ENCODE measurements at places on chromosomes 7 and 10.

- peaks cover 2% of the 10 kb centered on the region for H3K4me1 ChIP-seq
- H3K36me3 ChIP-seq: peaks cover 52% of the 10 kb centered on the region
- no peak overlapping the region for H3K27ac ChIP-seq
- no peaks in the 10 kb centered on the region for H3K27me3 ChIP-seq
- no peak overlapping the region for H3K4me3 ChIP-seq
These were observed 83.7 kb downstream of the RBM33 start for GRCh38 chr7:155728116-155728515.

DNA sequence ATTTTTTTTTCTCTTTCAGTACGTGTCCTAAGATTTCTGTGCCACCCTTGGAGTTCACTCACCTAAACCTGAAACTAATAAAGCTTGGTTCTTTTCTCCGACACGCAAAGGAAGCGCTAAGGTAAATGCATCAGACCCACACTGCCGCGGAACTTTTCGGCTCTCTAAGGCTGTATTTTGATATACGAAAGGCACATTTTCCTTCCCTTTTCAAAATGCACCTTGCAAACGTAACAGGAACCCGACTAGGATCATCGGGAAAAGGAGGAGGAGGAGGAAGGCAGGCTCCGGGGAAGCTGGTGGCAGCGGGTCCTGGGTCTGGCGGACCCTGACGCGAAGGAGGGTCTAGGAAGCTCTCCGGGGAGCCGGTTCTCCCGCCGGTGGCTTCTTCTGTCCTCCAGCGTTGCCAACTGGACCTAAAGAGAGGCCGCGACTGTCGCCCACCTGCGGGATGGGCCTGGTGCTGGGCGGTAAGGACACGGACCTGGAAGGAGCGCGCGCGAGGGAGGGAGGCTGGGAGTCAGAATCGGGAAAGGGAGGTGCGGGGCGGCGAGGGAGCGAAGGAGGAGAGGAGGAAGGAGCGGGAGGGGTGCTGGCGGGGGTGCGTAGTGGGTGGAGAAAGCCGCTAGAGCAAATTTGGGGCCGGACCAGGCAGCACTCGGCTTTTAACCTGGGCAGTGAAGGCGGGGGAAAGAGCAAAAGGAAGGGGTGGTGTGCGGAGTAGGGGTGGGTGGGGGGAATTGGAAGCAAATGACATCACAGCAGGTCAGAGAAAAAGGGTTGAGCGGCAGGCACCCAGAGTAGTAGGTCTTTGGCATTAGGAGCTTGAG lies at the start of gene CFTR:
Gene CFTR (plus strand): TSS at position 801 of the 830 bp plus-strand sequence. CDS start 70 bp downstream, outside the sequence.
- no peak within 1 kb of the TSS for H3K27ac ChIP-seq
- H3K27me3 ChIP-seq: peaks cover 11% of the 10 kb centered on the region
- peaks cover 5% of the 10 kb centered on the region for H3K4me1 ChIP-seq
- no peaks in the 10 kb centered on the region for H3K36me3 ChIP-seq

- H3K27me3 ChIP-seq: no peaks in the 10 kb centered on the region
- peak overlapping the region; percentile 83 for H3K4me3 ChIP-seq
- H3K36me3 ChIP-seq: peaks cover 7% of the 10 kb centered on the region
- H3K4me1 ChIP-seq: peaks cover 44% of the 10 kb centered on the region
- no peak for DNase-seq
These were observed 1.3 kb downstream of the BRAT1 start for GRCh38 chr7:2553831-2554581.

- no peaks in the 10 kb centered on the region for H3K27me3 ChIP-seq
- H3K4me3 ChIP-seq: no peak overlapping the region
- DNase-seq: no peak
- no peaks in the 10 kb centered on the region for H3K4me1 ChIP-seq
- H3K36me3 ChIP-seq: no peaks in the 10 kb centered on the region
These were observed 17.2 kb downstream of the AKAP9 start for GRCh38 chr7:91957823-91958222.

GRCh38 chr7:45193828-45194227 lies 36.2 kb downstream of the RAMP3 start:
- no peak for DNase-seq
- H3K4me3 ChIP-seq: no peak overlapping the region
- no peaks in the 10 kb centered on the region for H3K4me1 ChIP-seq
- no peaks in the 10 kb centered on the region for H3K27me3 ChIP-seq
- H3K27ac ChIP-seq: no peak overlapping the region

GRCh38 chr10:117603726-117604125 lies 61.2 kb downstream of the EMX2 start:
- no peaks in the 10 kb centered on the region for H3K36me3 ChIP-seq
- H3K4me3 ChIP-seq: no peak overlapping the region
- H3K4me1 ChIP-seq: no peaks in the 10 kb centered on the region
- no peak overlapping the region for H3K27ac ChIP-seq

DNA sequence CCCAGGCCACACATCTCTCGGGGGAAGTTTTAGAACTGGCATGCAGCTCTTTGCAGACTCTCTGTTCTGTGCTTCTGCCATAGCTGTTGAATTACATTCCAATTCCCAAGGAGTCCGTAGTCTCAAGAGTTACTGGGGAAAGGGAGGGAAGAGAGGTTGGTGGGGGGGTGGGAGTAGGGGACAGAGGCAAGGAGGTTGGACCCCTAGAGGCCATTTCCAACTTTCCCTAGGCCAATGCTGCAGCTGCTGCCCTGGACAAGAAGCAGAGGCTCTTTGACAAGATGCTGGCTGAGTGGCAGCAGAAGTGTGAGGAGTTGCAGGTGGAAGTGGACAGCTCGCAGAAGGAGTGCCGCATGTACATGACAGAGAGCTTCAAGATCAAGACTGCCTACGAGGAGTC lies 23.8 kb downstream of the MYH16 start:
- no peak overlapping the region for H3K4me3 ChIP-seq
- no peak overlapping the region for H3K27ac ChIP-seq
- H3K4me1 ChIP-seq: no peaks in the 10 kb centered on the region
- no peak for DNase-seq

All from T-cell (primary cell).